HEK293T (cell line): ENCODE measurements at places on chromosomes 7 and 10.

GRCh38 chr7:26007510-26007909 lies 144.5 kb upstream of the NFE2L3 start:
- no peak for DNase-seq

GRCh38 chr10:21481407-21481806 lies 44.1 kb downstream of the SKIDA1 start:
- no peak for DNase-seq

- DNase-seq = no peak
Observed at GRCh38 chr7:69749372-69749979, 151.2 kb downstream of the AUTS2 start.

DNA sequence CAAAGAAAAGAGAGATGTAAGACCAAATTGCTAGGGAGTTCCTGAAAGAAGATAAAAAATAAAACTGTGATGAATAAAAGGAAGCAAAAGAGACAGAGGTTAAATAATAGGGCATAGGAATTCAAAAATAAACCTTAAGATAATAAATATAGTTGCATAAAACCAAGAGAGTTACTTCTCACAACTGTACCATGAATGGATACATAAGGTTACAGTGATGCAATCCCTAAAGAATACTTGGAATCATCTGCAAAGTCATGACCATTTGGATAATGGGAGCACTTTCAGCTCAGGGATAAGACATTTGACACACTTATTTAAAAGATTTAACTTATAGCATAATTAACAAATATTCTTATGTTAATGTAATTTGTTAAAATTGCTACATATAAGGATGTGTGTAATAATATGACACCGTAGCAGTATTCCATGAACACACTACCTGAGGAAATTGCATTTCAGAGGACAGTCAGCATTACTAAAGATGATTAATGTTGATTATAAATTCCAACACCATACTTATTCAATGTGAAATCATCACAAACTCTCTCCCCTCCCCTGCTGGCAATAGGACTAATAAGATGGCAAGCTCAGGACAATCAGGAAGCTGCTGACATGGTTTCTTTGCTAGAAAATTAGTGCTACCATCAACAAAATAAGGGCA lies 202.1 kb upstream of the AKR1E2 start:
- DNase-seq = no peak

DNA sequence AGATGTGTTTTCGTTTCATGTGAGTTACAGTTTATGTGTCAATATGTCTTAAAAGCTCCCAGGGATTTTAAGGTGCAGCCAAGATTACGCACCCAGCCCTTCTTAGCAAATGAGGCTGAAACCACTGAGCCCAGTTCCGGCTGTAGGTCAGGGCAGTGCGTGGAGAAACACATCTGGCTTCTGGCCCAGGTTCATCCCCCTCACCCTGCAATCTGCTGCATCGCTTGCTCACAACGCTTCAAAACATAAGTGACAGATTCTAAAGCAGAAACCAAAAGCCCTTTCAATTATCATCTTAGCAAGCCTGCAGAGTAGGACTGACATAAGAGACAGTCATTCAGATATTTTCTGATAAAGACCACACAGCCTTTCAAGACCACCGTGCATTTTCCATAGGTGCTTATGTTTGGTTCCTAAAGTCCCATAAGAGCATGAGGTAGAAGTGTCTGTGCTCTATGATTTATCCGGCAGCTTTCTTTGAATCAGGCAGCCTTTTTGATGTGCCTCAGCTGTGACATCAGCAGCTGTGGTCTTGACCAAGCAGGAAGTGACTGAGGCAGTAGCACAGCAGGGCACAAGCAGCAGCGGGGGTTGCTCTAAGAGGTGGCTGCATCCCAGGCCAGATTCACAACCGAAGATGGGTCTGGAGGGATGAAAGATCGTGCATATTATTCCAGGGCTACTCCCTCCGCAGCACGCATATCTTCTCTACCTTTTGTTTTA lies 72.1 kb upstream of the LYZL2 start:
- DNase-seq = no peak

DNA sequence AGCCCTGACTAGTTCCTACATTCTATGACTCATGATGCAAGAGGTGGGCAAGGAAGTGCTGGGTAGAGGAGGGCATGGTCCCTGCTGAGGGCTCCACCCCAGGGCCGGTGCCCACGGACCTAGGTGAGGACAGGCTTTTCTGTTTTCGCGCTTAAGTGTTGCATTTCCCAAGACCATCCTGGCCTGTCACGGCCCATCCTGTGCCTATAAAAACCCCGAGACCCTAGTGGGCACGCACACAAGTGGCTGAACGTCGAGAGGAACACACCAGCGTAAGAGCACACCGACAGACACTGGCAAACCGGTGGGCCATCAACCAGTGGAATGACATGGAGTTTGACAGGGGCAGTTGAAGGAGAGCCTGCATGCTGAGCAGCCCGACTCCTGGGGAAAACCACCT lies 680.7 kb upstream of the GHITM start:
- no peak for DNase-seq

GRCh38 chr10:75632805-75633462 lies 201.5 kb downstream of the LRMDA start:
- no peak for DNase-seq

- DNase-seq = no peak
Observed at GRCh38 chr7:88302486-88302885, 4.2 kb downstream of the STEAP4 start.

DNA sequence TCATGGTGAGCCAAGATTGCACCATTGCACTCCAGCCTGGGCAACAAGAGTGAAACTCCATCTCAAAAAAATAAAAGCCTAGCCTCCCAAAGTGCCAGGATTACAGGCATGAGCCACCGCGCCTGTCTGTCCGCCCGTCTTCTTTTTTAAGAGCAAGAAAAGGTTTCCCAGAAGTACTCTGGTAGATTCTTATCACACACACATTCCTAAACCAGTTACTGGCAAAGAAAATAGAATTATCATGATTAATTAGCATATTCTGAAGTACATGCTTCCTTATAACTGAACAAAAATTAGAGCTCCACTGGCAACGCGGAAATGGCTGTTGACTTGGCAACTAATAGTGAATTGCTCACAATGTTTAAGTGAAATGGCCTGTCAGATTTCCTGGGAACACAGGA lies 87.0 kb downstream of the ADK start:
- DNase-seq = peak; percentile 10

DNA sequence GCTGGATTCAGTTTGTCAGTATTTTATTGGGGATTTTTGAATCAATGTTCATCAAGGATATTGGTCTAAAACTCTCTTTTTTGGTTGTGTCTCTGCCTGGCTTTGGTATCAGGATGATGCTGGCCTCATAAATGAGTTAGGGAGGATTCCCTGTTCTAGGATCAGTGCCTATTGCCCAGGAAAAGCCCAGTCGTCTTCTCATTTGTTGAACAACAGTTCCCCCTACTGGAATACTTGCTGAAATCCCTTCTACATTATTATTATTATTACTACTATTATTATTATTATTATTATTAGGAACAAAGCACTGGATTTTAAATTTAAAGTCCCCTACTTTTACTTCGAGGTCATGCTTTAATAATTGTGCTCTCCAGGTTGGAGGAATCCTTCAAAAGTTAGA lies 528.9 kb downstream of the MAGI2 start:
- DNase-seq = peak; percentile 12

GRCh38 chr7:149224352-149224751 lies 15.1 kb upstream of the ZNF212 start:
- no peak for DNase-seq

DNA sequence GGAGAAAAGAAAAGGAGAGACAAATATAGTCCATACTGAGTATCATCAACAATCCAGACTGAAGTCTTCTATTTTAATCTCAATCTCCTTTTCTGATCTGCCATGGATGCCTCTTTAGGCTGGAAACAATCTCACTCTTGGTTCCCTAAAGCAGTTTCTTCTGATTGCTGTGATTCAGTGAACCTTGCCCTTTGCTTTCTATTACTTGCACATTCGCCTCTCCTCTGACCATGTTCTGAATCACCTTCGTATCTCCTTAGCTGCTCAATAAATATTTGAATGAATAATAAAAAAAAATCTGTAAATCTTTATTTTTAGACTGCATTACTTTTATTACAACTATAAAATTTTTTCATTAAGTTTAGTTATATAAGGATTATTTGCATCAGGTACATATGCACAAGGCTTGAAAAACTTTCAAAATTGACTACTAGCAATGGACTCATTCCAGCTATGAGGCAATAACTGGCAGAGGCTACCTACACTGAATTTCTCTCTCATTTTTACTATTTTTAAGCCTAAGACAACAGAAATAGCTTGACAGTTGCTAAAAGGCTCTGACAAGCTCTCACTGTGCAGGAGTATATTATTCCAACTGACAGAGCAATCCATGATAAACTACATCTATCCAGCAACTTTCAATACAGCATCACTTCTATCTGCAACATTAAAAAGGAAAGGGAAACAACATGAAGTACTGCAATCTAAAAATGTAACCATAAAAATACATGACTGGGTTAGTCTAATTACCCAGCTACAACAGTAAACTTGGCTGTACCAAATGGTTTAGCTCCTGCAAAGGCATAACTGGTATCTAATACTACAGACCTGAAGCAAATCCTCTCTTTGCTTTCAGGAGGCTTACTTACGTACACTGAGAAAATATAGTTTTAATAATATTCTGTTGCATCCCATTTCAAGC lies 25.6 kb downstream of the TM9SF3 start:
- DNase-seq = no peak

DNA sequence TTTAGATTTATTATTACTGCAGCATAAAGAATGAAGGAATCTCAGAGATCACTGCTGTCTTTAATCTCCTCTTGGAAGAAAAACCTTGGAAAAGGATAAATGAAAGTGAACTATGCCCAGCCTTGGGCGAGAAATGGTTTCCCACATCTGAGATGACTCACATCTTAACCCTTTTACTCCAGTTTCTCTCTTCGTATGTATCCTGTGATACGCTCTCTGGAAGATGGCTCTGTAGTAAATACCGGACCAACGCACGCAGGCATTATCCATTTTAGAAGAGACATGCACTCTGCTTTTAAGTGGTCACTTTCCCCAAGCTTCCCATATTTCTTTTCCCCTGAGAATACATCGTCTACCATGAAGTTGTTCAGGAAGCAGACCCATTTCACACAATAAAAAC lies 207.3 kb upstream of the BMPER start:
- DNase-seq = no peak

DNA sequence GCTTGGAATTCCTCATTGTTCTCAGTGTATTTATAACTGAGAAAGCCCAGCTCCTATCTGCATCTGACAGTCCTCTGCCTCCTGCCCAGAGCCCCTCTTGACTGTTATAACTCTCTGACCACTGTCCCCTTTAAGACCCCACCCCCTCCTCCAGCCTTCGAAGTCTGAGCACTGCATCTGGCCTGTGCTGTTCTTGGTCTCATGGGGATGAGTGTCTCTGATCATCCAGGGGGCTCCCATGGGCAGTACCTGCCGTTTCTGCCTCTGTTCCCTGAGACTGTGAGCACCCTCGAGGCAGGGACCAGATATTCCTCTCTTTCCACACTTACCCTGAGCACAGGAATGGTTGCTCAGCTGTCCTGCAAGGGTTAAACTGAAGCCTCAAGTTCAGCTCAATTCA lies 7.7 kb downstream of the GHRHR start:
- DNase-seq = no peak

DNA sequence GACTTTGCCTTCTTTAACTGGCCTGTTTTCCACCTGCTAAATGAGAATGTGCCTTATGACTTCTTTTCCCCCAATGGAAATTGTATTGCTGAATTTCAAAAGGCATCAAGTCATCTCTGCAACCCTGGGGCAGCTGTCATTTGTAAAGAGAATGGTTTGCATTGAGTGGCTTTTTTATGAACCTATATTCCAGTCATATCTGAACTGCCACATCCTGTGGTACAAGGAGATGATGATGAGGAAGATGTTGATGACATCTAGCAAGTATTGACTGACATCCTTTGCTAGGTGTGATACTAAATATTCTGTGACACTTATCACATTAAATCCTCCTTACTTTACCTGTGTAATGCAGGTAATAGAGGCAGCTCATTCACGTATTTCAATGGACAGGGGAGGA lies 88.3 kb upstream of the KIAA1217 start:
- no peak for DNase-seq

- no peak for DNase-seq
Observed at GRCh38 chr7:79410345-79410744, 43.1 kb downstream of the MAGI2 start.

DNA sequence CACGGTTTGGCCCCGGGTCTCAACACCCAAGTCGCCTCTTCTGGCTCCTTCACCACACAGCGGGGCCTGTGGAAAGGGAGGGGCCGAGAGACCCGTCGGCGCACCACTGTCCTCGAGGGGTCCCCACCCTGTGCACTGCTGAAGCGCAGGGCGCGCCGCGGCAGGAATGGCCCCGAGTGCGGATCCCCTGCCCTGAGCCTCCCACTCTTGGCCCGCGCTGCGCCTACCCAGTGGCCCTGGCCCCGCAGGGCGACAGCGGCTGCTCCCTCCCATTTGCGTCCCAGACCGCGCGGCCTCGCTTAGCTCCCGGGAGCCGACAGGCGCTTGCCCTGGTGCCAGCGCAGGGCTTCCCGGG lies 2.1 kb upstream of the SFMBT2 start:
- DNase-seq = no peak
